Stimulated activated CD8-positive, alpha-beta memory T cell treated with anti-CD3 and anti-CD28 coated beads, Interleukin-4, amount 100 ng/mL, for 24 hours (primary cell): ENCODE measurements at places on chromosomes 16 and 17.

GRCh38 chr16:86697715-86698114 is 119.4 kb downstream of the FOXL1 start:
- DNase-seq, result no peak

DNA sequence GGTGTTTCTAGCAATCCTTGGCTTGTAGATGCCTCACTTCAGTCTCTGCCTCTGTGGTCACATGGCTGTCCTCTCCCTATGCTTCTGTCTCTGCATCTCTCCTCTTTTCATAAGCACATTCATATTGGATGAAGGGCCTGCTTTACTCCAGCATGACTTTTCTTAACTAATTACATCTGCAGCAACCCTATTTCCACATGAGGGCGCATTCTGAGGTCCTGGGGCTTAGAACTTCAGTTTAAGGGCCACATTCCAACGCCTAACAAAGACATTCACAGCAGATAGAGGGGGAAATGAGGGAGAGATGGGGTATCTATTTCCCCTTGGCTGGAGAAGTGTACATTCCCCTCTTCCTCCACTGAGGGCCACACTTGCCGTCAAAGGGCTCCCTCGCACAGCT is 489.1 kb upstream of the SALL1 start:
- DNase-seq, result no peak

DNA sequence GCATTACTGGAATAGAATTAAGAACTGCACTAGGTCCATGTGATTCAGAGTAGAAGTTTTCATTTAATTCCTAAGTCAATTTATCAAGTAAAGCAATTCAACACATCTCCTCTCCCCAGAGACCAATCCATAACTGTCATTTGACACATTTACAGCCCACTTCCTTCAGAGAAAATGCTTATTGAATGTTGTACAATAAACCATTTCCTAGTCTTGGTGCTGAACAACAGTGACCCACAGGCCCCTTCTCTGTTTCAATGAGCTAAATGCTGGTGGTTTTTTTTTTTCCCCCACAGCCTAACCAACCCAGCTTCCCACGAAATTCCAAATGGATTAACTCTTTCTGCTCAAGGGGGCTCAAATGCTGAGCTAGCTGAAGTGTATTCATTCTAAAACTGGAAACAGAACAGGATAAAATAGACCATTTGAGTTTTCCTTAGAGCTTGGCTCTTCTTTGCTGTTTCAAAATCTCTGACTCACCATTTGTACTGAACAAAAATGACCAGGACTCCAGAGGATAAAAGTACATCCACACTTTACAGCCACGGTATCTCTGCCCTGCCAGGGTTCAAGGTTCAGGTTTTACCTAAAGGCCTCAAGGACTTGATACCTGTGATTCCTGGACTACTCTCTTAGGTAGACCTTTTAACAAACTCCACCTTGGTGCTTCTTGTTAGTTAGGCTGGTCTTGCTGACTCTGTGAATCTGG is 62.3 kb downstream of the TMEM100 start:
- no peak for DNase-seq

DNA sequence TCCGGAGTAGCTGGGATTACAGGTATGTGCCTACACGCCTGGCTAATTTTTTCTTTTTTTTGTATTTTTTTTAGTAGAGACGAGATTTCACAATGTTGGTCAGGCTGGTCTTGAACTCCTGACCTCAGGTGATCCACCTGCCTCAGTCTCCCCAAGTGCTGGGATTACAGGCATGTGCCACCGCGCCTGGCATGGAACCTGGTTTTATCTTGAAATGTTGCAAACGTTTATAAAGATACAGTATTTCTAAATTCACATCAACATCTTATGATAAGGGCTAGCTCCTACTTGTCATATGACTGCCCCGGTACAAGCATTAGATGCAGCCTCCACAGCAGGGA is 1.5 kb upstream of the IST1 start:
- no peak for DNase-seq

GRCh38 chr17:19756546-19756945 is 8.4 kb upstream of the ALDH3A1 start:
- no peak for DNase-seq

GRCh38 chr17:35998756-35999155 is 2.6 kb downstream of the CCL15 start:
- no peak for DNase-seq
